ENCODE measurements at places on chromosomes 16 and 17. TPM values are rescaled to one million over a fixed set of nuclear protein-coding genes. Genes with fewer than 3 reads are reported as not detected.

NOMO2 gene
- 52.5 TPM for total RNA-seq

PLLP gene
- total RNA-seq, result 0.99 TPM

DBNDD1 gene
- total RNA-seq, result 3.0 TPM

KCNH4 gene
- not detected for total RNA-seq

PYCARD gene
- 24.6 TPM for total RNA-seq

LRRC59 gene
- total RNA-seq, result 35.4 TPM

MYH13 gene
- total RNA-seq, result not detected

CX3CL1 gene
- 8.6 TPM for total RNA-seq

MXRA7 gene
- total RNA-seq, result 327 TPM

ALOX15B gene
- 3.9 TPM for total RNA-seq

KRT24 gene
- 2.5 TPM for total RNA-seq

DNA sequence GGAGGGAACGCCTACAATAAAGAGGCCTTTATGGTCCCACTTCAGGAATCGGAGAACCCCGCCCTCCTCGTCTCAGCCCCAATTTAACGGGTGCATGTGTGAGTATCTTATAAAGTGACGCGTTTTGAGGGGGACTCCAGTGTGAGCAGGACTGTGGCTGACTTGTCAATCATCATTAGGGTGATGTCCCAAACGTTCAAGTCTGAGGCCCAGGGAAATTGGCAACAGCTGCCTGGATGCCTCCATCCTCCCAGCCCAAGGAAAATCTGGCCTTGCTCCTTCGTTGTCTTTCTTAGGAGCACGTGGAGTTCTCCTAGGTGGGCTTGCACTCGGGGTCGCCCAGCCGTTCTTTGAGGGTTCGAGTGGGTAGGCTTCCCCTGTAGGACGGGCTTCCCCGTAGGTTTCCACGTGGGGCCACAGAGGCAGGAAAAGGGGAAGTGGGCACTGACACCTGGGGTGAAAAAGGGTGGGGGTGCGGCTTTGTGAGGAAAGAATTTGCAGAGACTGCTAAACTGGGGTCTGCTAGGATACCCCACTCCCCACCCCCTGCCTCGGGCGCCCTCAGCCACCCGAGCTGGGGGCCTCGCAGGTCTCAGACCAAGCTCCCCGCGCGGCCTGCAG lies 561 bp upstream of the HERPUD1 start:
- no peaks in the 10 kb centered on the region for H3K27me3 ChIP-seq
- DNase-seq, result no peak
- H3K27ac ChIP-seq, result peak overlapping the region; percentile 100

GRCh38 chr16:15567823-15568222 lies 75.1 kb downstream of the MARF1 start:
- DNase-seq, result no peak
- no peak overlapping the region for H3K4me3 ChIP-seq
- H3K4me1 ChIP-seq, result no peaks in the 10 kb centered on the region
- H3K27me3 ChIP-seq, result no peaks in the 10 kb centered on the region

- H3K27ac ChIP-seq, result no peak overlapping the region
- H3K27me3 ChIP-seq, result no peaks in the 10 kb centered on the region
- H3K4me3 ChIP-seq, result no peak overlapping the region
- H3K36me3 ChIP-seq, result no peaks in the 10 kb centered on the region
These were observed 39.7 kb downstream of the MRTFB start for GRCh38 chr16:14110728-14111251.

DNA sequence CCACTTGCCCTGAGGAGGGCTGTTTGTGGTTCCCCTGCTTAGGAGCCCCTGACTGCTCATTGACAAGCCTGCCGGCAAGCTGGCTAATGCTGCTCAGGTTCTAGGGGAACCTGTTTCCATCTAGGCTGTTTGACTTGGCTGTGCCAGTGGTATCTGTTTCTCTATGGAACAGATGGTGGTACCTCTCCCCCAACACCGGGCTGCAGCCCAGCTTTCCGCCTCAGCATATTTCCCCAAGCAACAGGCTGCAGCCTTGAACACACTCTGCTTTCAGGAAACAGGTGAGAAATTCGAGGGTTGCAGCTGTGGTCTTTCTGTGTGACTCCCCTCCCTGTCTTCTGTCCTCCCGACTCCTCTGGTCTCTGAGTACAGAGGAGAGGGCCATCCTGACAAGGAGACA lies 132.3 kb downstream of the TMEM132E start:
- H3K27ac ChIP-seq, result no peak overlapping the region
- DNase-seq, result no peak
- H3K27me3 ChIP-seq, result peaks cover 9% of the 10 kb centered on the region
- no peaks in the 10 kb centered on the region for H3K36me3 ChIP-seq
- H3K4me3 ChIP-seq, result no peak overlapping the region
- no peaks in the 10 kb centered on the region for H3K4me1 ChIP-seq

- DNase-seq, result peak; percentile 62
- no peaks in the 10 kb centered on the region for H3K27me3 ChIP-seq
- peak overlapping the region; percentile 1 for H3K27ac ChIP-seq
- H3K36me3 ChIP-seq, result peaks cover 8% of the 10 kb centered on the region
- H3K4me1 ChIP-seq, result peaks cover 20% of the 10 kb centered on the region
These were observed 41.9 kb upstream of the CHMP6 start for GRCh38 chr17:80949451-80950421.

DNA sequence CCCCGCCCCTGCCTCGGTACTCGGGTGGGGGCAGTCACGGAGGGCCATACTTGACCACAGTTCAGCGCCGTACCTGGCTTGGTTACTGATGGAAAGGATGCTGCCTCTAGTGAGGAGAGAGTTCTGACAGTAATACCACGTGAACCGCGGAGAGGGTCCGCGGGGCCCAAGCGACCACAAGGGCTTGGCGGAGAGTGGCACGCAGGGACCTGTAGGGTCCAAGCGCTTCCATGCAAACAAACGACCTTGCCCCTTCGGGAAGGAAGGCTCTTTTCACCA lies 9.2 kb downstream of the KDM6B start:
- peak overlapping the region; percentile 98 for H3K27ac ChIP-seq
- peak overlapping the region; percentile 71 for H3K4me3 ChIP-seq
- H3K27me3 ChIP-seq, result no peaks in the 10 kb centered on the region
- peaks cover 71% of the 10 kb centered on the region for H3K4me1 ChIP-seq
- DNase-seq, result no peak

DNA sequence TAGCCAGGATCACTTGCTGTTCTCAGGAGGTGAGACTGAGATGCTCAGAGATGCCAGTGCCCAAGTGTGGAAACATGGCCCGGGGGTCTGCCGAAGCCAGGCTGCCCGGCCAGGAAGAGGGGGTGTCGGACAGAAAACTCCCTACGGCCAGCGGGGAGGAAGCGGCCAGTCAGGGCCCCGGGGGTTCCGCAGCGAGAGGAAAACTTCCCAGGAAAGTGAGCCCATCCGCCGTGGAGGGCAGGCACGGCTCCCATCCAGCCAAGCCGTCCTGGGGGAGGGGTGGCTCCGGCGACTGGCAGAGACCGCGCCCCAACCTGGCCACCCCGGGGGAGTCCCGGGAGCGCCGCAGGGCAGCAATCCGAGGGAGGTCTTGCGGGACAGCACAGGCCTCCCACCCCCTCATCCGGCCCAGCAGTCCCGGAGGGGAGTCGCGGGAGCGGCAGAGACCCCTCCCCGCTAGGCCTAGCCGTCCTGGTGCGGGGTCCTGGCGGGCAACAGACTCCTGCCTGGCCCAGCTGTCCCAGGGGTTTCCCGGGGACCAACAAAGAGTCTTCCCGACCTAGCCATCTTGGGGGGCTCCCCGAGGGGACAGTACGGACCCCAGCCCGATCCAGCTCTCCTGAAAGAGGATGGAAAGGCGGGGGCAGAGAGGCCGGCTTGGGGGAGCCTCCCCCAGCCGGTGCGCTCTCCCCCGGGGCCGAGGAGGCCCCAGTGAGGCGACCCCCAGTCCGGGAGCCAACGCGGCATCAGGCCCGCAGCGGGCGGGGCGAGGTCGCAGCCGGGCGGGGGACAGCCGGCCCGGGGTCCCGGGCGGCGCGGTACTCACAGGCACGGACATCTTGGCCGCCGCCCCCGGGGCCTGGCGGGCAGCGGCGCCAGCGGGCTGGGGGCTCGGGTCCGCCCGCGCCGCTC lies 13.8 kb upstream of the BCAR1 start:
- H3K27ac ChIP-seq, result peak overlapping the region; percentile 94
- H3K27me3 ChIP-seq, result no peaks in the 10 kb centered on the region
- no peaks in the 10 kb centered on the region for H3K36me3 ChIP-seq
- DNase-seq, result peak; percentile 82

GRCh38 chr16:55469821-55470532 lies 9.0 kb upstream of the MMP2 start:
- peak overlapping the region; percentile 48 for H3K27ac ChIP-seq
- H3K27me3 ChIP-seq, result no peaks in the 10 kb centered on the region
- DNase-seq, result no peak
- no peak overlapping the region for H3K4me3 ChIP-seq
- H3K4me1 ChIP-seq, result peaks cover 11% of the 10 kb centered on the region

GRCh38 chr16:22859925-22860324 lies 46.0 kb downstream of the HS3ST2 start:
- no peak for DNase-seq
- H3K27ac ChIP-seq, result no peak overlapping the region
- no peaks in the 10 kb centered on the region for H3K27me3 ChIP-seq

GRCh38 chr17:83194761-83195329 lies 115.4 kb downstream of the METRNL start:
- peaks cover 12% of the 10 kb centered on the region for H3K4me1 ChIP-seq
- DNase-seq, result peak; percentile 63
- no peaks in the 10 kb centered on the region for H3K27me3 ChIP-seq
- peak overlapping the region; percentile 69 for H3K27ac ChIP-seq
- H3K4me3 ChIP-seq, result no peak overlapping the region

GRCh38 chr16:83955218-83956130 lies 2.4 kb downstream of the OSGIN1 start:
- H3K27me3 ChIP-seq, result no peaks in the 10 kb centered on the region
- H3K4me3 ChIP-seq, result no peak overlapping the region
- H3K36me3 ChIP-seq, result no peaks in the 10 kb centered on the region
- DNase-seq, result no peak

- no peaks in the 10 kb centered on the region for H3K27me3 ChIP-seq
- DNase-seq, result no peak
- H3K4me1 ChIP-seq, result peaks cover 31% of the 10 kb centered on the region
- H3K4me3 ChIP-seq, result no peak overlapping the region
These were observed 22.5 kb downstream of the CLUAP1 start for GRCh38 chr16:3523281-3523680.

- no peak overlapping the region for H3K27ac ChIP-seq
- no peak for DNase-seq
- peaks cover 18% of the 10 kb centered on the region for H3K36me3 ChIP-seq
These were observed 39.4 kb downstream of the WDR45B start for GRCh38 chr17:82608816-82609215.

DNA sequence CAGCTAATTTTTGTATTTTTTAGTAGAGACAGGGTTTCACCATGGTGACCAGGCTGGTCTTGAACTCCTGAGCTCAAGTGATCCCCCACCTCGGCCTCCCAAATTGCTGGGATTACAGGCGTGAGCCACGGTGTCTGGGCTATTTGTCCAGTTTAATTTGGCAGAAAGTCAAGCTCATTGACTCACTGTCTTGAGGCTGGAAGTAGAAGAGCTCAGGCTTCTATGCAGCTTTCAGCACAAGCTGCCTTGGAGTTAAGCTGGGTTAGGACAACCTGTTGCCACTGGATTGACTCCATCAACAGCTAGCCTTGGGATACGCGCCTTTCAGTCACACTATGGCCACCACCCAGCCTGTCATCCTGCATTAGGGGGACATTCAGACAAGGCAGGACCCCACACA lies 76.2 kb upstream of the DNAH17 start:
- no peaks in the 10 kb centered on the region for H3K4me1 ChIP-seq
- DNase-seq, result peak; percentile 17

DNA sequence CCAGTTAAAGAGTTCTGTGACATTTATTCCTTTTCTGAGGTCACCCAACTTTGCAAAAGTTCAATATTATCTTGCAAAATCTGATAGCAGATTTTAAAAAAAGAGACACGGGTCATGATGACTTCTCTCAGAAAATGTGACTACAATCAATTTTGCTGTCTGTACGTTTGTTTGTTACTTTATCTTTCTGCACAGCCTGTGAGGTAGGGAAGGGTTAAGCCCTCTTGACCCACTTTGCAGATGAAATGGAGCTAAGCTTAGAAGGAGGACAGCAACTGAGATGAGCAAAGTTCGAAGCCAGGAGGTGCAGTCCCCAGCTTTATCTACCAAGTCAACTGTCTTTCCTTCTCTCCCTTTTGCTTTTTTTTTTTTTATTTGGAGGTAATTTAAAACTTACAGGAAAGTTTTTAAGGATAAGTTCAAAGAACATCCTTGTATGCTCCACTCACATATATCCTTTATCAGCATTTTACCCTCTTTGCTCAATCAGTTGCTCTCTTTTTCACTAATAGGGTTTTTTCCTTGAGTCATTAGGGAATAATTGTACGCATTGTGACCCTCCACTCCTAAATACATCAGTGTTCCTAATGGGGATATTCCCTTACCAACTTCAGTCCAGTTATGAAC lies 86.8 kb downstream of the MSI2 start:
- no peak overlapping the region for H3K27ac ChIP-seq
- no peak for DNase-seq
- H3K4me1 ChIP-seq, result no peaks in the 10 kb centered on the region
- H3K27me3 ChIP-seq, result no peaks in the 10 kb centered on the region

- no peaks in the 10 kb centered on the region for H3K27me3 ChIP-seq
- H3K27ac ChIP-seq, result no peak overlapping the region
These were observed 1.7 kb downstream of the ACSM5 start for GRCh38 chr16:20411055-20411454.

GRCh38 chr16:83393196-83393981 lies 414.4 kb upstream of the HSBP1 start:
- no peaks in the 10 kb centered on the region for H3K4me1 ChIP-seq
- H3K4me3 ChIP-seq, result no peak overlapping the region
- H3K27me3 ChIP-seq, result no peaks in the 10 kb centered on the region
- no peak overlapping the region for H3K27ac ChIP-seq

DNA sequence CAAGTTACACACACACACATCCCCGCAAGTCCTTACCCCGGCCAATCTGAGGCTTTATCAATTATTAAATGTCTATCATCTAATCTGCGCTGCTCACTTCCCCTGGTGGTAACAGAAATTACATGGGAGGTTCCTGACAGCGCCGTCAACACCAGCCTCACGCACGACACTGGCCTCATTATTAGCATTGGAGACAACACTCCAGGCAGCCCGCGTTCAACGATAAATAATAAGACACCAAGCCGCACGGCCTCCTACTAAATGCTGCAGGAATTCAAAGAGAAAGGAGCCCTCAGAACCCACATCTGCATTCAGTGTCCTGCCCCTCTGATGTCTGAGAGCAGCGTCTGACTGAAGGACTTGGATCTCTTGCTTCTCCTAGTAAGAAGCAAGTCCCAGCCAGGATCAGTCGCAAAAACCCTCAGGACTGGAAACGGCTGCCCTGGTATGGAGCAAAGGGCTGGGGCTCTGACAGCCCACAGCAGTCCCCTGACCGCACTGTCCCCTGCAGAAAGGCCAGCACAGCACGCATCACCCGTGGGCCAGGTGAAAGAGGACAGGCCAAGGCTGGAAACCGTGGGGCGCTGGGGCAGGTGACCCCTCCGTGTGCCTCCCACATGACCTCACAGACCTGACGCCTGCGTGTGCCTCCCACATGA lies 7.6 kb upstream of the RPH3AL start:
- H3K27me3 ChIP-seq, result no peaks in the 10 kb centered on the region
- H3K4me3 ChIP-seq, result no peak overlapping the region
- no peaks in the 10 kb centered on the region for H3K4me1 ChIP-seq

DNA sequence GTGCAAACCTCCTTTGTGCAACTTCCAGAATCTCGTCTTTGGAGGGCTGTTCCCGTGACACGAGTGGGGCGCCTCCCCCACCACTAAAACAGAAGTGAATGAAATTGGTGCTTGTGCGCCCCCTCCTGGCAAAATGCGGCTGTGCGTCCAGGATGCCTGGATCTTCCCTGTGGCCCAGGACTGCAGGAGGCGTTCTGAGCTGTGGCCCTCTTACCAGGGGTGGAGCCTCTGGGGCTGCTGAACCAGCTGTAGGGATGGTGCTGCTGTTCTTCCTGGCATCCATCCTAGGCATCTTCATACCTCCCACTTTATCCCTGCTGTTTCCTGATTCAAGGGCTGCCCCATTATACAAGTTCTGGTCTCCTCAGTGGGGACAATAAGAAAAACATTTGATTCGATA lies 18.5 kb upstream of the NAGLU start:
- no peak overlapping the region for H3K4me3 ChIP-seq
- peak; percentile 95 for DNase-seq
- H3K27ac ChIP-seq, result peak overlapping the region; percentile 97

Data from sigmoid colon (tissue), 7 donors.